ENCODE measurements at places on chromosomes 2 and 18. TPM values are rescaled to one million over a fixed set of nuclear protein-coding genes. Genes with fewer than 3 reads are reported as not detected.
A peak's percentile ranks its signal among the peaks of the same experiment; 100 is the strongest.

GRCh38 chr2:195115738-195116137 lies 541.3 kb upstream of the SLC39A10 start:
- DNase-seq = no peak

DNA sequence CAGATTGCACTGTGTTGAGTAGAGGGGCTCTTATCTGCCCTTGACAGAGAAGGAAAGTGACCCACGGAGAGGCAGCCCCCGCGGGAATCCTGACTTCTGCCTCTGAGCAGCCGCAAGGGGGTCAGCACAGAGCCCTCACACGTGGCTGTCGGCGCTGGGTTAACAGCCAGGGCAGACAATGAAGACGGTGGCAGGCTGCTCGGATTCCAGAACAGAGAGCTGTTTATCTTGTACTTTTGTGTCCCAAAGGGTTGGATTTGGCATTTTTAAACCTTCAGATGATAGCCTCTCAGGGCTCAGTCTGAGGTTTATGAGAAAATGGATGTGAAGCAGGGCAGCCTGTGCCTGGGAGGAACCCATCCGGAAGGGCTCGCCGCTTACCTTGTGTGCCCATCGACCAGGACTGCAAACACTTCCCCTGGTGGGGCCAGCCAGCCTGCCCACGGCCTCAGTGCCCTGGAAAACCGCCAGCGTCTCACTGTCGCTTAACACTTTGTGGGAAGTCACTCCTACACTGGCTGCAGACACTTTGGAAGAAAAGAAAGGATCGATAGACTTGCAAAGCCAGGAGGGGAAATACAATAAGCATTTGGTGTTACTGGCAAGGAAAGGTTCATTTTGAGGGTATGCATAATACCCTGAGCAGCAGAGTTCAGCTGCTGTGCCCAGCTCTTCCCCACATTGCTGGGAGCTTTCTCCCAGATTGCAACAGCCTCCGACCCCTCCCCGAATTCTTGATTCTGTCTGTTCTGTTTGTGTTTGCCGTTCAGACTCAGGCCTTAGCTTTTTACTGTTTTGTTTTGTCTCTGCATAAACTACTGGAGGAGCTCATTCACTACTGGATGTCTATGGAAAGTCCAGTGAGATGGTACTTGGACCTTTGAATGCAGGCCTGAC lies 325.3 kb upstream of the MYT1L start:
- DNase-seq = no peak

GRCh38 chr2:64595397-64596176 lies 58.1 kb downstream of the SERTAD2 start:
- DNase-seq = no peak

DNA sequence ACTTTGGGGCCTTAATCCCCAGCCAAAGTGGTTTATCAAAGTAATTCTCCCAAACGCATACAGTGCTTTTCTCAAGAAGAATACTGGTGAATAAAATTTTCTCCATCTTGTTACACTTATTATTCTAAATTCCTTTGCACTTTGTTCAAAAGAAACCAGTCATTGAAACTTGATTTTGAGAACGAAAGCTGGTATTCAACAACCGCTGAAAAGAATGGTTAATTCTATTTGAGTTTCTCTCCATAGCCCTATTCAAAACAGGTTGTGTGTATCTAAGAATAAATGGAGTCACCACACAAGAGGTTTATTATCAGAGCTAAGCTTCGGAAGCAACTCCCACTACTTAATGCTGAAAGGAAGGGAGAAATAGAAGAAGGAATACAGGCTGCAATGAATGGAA lies 117.7 kb downstream of the C1D start:
- no peak for DNase-seq

DNA sequence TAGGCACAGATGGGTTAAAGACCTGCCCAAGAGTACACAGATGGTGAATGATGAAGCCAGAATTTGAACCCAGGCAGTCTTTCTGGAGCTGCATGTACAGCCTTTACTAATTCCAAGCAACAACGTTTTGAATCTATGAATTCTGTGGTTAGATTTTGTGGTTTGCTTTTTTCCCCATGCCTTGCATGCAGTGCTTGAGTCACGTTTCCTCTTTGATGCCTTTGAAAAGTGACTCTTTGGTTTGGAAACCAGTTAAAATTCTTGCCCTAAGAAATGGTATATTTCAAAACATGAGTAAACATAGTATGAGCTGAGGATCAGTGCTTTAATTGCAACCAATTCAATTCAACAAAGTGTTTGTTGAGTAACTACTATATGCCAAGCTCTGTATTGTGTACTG lies 48.2 kb upstream of the PPM1B start:
- DNase-seq = peak; percentile 59

- no peak for DNase-seq
These were observed 5.5 kb downstream of the DCTN1 start for GRCh38 chr2:74374509-74375205.

DNA sequence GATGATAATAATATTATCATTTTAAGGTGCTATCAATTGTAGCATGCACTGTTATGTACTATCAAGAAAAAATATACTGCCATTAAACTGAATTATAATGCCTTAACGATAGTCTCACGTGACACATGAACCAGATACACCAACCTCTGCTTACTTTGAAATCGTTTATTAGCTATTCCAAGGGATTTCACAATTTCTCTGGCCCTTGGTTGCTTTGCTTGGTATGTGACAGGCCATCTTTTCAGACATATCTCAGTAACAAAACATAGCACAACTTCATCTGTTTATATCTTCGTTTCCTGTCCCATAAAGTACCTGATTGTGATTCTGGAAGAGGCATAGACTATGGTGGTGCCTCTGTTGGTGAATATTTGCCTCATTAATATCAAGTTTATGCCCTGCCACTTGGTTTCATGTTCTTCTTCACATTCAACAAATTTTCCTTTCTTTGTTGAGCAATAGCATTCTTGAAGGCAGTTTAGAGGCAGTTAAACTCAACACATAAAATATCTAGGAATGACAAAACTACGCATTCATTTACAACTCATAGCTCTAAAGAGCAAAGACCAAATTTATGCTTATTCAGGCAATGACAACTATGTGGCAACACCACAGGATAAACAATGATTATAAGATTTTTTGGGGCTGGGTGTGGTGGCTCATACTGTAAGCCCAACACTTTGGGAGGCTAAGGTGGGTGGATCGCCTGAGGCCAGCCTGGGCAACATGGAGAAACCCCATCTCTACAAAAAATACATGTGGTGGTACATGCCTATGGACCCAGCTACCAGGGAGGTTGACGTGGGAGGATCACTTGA lies 84.3 kb downstream of the MCFD2 start:
- DNase-seq = no peak

DNA sequence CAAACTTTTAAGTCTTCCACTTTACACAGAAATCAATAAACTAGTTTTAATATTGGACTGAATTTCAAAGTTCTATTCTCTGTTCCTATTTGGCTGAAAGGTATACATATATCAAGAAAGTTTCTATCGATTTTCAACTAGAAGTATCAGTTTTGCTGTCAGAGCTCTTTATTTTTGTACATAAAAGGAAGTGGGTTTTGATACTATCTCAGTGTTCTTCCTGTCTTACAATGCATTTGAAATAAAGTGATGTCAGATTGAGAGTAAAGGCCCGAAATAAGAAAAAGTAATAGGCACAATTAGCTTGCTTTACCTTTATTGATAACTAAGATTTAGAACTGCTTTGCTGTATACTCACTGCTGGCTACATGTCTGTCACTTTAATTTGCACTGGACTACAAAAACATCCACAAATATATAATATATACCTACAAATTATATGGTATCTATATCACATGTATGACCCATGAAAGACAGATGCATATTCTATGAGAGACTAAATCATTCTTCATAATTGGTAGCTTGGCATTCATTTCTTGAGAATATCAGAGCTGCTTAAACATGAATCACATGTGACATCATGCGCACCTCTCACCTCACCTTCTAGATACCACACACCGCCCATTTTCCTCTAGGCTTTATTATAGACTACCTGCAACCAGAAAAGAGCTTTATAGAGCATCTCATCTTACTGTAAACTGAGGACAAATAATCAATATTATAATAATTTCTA lies 83.6 kb downstream of the ASXL2 start:
- no peak for DNase-seq

GRCh38 chr2:99605036-99605435 lies 115.2 kb upstream of the REV1 start:
- no peak for DNase-seq

DNA sequence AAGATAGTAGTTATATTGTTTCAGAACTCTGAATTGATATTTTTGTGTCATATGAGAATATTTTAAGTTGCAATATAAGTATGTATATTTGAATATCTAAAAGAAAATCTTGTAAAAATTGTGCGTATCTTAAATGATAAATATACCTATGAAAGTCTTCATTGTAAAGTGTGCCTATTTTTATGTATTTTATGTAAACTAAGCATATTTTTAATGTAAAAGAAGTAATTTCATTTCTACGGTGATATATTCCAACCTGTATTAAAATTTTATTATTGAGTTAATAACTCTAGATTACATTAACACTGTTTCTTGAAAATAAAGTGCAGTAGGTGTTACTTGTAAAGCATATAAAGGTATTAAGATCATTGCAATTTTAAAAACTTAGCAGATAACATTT lies 233.4 kb downstream of the PHLPP1 start:
- DNase-seq = no peak

DNA sequence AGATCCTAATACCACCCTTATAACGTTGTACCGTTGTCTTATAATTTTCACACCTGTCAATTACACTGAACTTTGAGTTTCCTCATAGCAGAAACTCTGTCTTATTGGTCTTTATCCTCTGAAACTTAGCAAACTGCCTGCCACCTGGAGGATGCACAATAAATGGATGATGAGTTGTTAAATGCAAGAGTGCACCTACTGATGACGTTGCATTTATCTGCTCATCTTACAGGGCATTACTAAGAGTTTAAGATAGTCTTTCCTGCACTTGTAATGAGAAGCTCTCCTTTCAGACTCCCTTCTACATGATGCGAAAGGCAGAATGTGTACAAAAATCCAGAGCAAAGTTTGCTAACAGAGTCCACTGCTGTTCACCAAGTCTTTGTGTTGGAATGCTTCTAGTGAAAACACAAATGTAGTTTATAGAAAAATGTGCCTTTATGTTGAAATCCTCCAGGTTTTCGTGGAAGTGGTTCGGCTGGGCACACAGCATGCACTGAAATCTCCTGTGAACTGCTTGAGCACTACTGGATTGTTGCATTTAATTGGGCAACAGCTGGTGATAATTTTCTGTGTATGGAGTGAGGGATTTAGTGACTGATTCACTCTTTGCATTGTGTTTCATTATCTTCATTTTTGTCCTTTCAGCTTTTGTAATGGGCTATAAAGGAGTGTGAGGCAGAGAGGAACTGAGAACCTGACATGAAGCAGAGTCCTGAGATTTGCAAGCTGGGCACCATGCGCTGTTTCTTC lies 665.8 kb upstream of the ID2 start:
- DNase-seq = no peak

Gene FAM228A
- not detected for total RNA-seq

Gene ABCG5
- not detected for total RNA-seq

Gene LGALSL
- 1.3 TPM for total RNA-seq

Gene SERPINB3
- total RNA-seq = not detected

Gene GALNT13
- total RNA-seq = not detected

Gene RAB6C
- total RNA-seq = 0.18 TPM

Gene CFAP65
- total RNA-seq = not detected

Data from activated CD8-positive, alpha-beta memory T cell treated with anti-CD3 and anti-CD28 coated beads, Interleukin-2, amount 10 ng/mL, durations not matched to agents 7 days and 5 days (primary cell).